ENCODE measurements at places on chromosomes 3 and 15.

GRCh38 chr15:38674448-38674847, 109.8 kb upstream of the RASGRP1 start:
- DNase-seq, result no peak

GRCh38 chr15:98866511-98866910, 141.1 kb downstream of the PGPEP1L start:
- no peak for DNase-seq

GRCh38 chr15:99536422-99537040, 29.3 kb upstream of the MEF2A start:
- DNase-seq, result no peak

GRCh38 chr3:32219537-32219936, 18.9 kb upstream of the CMTM8 start:
- DNase-seq, result no peak

- no peak for DNase-seq
These were observed 18.6 kb downstream of the MAGEF1 start for GRCh38 chr3:184693011-184693975.

DNA sequence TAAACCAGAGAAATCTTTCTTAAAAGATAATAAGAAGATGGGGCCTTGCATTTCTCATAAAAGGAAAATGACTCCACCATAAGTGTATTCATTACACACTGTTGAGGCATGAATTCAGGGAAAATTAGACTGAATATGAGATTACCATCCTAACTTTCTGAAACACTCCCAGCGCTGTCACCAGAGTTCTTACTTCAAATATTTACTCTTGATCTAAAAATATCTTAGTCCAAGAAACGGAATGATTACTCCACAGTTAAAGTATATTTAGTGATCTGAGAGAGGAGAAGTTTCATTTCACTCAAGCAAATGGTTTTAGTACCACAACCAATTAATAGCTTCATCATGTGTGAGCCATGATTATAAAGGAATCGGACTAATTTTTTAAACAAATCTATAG, 300.3 kb downstream of the ZBTB20 start:
- no peak for DNase-seq

- peak; percentile 36 for DNase-seq
These were observed 631 bp downstream of the UBR1 start for GRCh38 chr15:43105077-43105736.

DNA sequence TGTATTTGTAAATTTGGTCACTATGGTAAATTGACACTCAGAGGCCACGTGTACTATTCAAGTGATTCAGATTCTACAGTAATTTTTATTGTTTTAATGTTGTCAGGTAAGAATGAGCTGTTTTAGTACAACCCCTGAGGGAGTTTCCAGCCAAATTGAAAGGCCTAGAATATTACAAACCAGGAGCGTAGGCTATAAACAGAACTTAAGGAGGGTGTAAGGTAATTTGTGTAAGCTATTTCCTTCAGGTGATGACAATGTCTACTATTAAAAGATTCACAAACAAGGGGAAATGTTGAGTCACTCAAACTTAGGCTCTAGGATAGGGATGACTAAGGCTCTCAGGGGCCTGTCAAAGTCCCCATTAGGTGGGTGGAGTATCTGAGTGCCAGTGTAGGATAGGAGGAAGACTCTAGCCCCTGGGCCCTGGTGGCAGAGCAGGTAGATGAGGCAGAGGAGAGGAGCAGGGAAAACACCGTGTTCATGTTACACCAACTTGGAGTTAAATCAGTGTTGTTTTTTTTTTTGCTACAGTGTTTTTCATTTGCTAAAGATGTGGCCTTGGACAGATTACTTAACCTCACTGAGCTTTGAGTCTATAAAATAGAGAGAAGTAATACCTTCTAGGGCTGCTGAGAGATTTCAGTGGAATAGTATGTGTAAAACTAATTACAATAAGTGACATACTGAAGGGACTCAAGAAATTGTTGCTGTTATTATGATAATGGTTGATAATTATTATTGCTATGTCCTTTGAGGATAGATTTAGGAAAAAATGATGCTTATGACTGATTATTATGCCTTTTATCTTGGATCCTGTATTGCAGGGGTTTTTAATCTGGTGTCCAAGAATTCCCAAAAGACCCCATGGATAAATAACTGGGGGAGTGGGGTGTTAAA, 10.3 kb downstream of the TM4SF1 start:
- no peak for DNase-seq

DNA sequence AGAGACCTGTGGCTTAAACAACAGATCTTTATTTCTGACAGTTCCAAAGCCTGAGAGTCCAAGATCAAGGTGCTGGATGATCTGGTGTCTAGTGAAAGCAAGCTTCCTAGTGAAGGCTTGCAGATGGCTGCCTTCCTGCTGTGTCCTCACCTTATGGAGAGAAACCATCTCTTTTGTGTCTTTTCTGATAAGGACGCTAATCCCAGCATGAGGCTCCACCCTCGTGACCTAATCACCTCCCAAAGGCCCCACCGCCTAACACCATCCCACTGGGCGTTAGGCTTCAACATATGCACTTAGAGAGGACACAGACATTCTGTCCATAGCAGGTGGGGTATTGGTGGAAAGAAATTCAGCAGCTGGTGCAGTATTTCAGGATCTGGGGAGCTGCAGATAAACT, 19.8 kb upstream of the LYSMD4 start:
- no peak for DNase-seq

DNA sequence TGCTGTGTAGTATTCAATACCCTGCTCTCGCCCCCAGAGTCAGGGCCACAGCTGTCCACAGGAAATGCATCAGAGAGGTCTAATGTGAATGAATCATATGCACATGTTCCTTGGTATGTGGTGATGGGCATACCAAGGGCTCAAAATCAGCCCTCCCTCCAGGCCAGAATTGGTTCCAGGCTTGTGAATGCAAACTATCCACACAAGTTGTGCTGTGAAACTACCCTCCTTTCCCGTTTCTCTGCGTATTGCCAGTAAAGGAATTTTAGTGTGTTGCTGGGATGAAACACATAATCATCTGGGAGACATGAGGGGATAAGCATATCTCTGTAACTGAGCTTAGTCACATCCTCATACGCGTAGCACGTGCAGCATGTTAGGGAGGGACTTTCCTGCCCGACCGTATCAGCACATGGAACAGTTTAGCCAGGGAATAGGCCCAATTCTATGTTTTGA, 9.2 kb upstream of the MME start:
- DNase-seq, result no peak

GRCh38 chr3:76487446-76487845, 552.5 kb upstream of the ROBO2 start:
- no peak for DNase-seq

DNA sequence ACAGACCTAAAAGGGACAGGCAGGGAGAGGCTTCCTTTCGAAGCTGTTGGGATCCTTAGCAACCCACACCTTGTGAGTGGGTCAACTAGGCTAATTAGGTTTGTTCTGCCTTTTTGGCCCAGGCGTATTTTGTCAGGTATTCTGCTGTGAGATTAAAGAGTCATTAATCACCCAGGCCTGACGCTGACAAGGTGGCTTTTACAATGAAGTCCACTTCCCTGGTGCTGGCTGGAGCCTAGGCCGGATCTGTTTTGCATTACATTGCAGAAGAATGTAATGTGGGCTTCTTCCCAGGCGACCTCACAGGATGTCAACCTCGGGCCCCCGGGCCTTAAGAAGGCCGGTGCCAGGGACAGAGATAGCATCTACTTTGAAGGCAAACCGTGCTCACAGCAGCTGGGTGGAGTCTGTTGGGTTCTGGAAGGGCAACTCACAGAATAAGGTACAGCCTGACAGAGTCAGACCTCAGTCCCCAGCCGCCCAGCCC, 76.9 kb downstream of the HES1 start:
- DNase-seq, result no peak

- no peak for DNase-seq
These were observed 28.4 kb upstream of the EPHB3 start for GRCh38 chr3:184532940-184533732.

GRCh38 chr3:127454051-127454450, 136.5 kb downstream of the TPRA1 start:
- no peak for DNase-seq

DNA sequence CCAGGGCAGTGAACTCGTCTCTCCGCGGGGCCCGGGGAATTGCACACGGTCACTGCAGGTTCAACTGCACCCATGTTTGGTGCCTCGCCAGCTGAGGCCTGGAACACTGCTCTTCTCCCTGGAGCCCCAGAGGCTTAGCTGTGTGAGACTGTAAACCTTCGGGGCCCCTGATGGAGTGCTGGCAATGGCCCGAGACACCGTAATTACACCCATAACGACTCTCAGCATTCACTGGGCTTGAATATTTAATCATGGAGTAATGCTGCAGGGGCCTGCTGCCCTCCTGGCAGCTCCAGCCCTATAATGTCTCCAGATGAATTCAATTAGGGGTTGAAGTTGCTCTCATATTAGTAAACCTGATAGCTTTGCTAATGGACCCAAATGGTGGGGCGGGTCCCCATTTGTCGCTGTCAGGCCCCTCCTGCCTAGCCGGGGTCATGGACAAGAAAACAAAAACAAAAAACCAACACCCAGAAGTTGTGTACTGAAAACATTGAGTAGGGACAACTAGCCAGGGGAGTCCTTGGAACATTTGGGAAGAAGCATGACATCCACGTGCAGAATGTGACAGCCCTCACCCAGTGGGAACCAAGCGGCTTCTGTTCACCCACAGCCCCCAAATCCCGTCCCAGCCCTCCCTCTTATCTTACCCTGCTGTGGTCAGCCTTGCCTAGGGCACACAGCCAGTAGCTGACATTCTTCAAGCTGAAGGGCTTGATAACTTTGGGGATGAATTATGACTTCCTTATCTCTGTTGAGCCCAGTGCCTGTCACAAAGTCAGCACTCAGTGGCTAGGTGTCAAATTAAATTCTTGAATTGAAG, 74.3 kb upstream of the SCN5A start:
- DNase-seq, result no peak

DNA sequence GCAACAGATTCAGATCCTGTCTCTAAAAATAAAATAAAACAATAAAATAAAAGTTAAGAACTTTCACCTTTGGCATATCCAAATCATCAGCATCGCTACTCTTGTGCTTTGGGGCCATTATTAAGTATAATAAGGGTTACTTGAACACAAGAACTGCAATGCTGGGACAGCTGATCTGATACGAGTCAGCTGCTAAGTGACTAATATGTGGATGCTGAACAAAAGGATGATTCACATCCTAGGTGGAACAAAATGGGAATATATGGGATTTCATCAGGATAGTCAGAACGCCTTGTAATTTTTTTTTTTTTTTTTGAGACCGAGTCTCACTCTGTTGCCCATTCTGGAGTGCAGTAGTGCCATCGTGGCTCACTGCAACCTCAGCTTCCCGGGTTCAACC, 29.7 kb downstream of the BUB1B start:
- DNase-seq, result no peak

GRCh38 chr15:93247466-93248121, 158.6 kb upstream of the RGMA start:
- no peak for DNase-seq
